ENCODE measurements at places on chromosomes 6 and 20.

GRCh38 chr6:70849348-70850069 is 107.4 kb downstream of the B3GAT2 start:
- no peak for DNase-seq

DNA sequence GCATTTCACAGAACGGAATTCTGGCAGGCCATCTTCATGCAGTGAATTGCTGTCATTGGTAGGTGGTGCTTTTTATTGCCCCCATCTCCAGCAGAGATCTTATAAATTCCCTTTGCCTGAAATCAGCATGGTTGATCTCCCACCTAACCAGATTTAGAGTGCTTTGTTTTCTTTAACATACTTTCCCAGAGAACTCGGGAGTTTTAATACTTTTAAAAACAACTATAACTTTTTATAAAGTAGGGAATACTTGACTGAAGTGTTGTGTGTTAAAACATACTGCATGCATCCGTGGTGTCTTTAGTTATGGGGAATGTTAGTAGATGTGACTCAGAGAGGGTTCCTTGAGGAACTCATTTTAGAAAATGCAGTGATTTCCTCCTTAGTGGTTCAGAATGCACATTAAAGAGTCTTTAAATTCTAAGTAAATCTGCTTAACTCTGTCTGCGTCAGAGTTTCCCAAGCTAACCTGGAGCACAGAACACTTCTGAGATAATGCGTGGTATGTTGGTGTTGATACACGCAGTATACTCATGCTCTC is 54.9 kb downstream of the AKAP12 start:
- no peak for DNase-seq

DNA sequence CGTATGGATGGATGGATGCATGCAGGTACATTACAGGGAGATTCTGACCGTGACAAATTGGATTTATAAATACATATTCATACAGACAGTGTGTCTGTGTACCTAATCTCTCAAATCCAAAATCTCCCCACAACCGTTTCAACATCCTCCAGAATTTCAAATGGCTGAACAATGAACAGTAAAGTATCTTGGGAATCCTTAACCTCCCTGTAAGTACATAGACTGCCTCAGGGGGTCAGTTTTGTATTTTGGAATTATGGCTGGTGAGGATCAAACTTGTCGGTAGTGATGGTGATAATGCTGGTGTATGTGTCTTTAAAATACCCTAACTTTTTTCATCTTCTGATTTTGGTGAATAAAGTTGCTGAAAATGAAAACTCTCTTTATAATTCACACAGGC is 246.2 kb downstream of the FOXC1 start:
- DNase-seq, result no peak

GRCh38 chr6:1313767-1314503 is 2.0 kb downstream of the FOXQ1 start:
- no peak for DNase-seq

DNA sequence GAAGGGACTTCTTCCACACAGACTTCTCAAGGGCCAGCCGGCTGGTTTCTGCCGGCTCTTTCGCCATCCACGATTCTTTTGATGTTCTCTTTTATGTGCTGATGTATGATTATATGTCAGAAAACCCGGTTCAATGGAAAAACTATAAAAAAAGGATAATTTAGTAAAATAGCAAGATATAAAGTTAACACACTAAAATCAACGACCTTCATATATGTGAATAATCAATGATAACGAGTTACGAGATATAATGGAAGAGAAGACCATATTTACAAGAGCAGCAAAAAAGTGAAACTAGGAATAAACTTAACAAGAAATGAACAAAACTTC is 540 bp upstream of the ZSCAN12 start:
- no peak for DNase-seq

DNA sequence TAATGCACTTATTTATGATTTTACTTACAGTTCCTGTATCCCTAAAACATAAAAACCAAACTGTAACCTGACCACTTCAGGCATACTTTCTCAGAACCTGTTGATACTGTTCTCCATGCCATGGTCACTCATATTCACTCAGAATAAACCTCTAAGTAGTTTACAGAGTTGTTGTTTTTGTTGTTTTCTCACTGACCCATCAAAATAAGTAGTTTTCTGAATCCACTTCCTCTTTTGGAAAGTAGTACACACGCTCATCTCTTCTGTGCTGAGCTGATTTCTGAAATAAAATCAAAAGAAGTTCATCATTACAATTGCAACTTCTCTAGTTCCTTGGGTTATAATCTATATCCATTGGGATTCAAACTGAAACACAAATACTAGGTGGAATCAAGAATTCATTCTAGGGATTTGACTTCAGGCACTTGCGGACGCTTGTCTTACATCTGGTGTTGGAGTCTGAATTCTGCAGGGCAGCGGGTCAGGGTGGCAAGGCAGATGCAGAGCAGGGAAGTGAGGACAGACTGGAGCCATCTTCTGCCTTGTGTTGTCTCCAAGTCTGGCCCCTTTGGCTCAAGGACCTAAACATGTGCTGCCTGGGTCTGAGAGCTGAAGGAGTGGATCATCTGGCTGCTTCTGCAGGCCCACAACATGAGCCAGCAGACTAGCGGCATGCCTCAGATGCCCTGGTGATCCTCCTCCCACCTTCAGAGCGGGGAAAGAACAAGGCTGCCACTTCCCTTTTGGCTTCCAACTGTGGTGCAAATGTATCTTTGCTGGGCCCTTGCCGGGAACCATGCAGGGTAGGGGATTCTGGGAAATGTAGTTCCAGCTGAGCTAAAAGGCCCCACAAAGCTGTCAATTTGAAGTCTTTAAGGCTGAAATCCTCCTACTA is 167.9 kb upstream of the MYLIP start:
- DNase-seq, result no peak

DNA sequence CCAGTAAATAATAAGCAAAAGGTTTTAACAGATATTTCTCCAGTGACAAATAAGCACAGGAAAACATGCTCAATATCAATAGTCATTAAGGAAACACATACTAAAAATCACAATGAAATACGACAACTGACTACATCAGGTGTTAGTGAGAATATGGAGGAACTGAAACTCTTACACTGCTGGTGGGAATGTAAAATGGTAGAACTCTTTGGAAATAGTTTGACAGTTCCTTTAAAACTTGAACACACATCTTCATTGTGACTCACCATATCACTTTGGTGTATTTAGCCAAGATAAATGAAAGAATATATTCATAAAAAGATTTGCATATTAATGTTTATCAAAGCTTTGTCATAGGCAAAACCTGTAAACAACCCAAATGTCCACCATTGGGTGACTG is 11.3 kb upstream of the MAP3K5 start:
- no peak for DNase-seq

GRCh38 chr20:47464380-47465101 is 37.1 kb upstream of the NCOA3 start:
- no peak for DNase-seq

DNA sequence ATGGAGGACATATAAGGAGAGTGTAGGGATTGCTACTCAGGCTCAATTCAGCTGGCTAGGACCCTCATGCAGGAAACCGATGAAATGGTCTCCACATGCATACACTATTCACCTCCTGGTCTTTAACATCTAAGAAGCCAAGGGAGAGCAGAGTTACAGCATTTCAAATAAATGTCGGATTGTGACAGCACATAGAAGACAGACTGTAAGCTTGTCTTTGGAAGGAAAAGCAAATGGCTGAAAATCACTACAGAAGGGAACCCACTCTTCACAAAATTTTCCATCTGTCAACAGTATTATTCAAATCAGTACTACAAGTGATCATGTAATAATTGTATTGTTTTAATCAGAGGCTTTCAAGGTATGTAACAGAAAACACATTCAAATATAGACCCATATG is 72.9 kb downstream of the ATG5 start:
- no peak for DNase-seq

DNA sequence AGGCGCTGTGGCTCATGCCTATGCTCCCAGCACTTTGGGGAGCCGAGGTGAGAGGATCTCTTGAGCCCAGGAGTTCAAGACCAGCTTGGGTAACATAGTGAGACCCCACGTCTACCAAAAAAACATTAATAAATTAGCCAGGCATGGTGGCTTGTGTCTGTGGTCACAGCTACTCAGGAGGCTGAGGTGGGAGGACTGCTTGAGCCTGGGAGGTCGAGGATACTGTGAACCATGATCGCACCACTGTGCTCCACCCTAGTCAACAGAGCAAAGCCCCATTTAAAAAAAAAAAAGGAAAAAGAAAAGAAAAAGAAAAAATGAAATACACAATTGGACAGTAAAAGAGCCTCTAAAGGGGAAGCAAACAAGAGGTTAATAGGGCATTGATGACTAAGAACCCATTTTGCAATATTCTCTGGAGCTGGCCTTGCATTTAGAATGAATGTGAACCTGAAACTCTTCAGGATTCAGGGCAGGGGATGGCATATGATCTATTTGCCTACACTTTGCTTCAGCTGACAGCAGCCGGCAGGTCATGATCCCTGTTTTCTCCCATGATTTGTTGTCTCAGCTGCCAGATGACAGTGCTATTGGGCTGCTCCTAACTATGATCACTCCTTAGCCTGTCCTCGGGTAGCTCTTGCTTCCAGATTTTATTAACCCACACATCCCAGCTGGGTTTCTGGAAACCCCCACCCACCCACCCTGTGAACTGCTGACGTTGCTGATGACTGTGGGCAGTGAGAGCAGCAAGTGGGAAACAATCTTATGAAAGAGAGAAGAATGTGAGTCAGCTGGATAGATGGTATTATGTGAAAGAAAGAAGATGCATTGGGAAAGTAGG is 83.8 kb upstream of the ELOVL5 start:
- DNase-seq, result no peak

DNA sequence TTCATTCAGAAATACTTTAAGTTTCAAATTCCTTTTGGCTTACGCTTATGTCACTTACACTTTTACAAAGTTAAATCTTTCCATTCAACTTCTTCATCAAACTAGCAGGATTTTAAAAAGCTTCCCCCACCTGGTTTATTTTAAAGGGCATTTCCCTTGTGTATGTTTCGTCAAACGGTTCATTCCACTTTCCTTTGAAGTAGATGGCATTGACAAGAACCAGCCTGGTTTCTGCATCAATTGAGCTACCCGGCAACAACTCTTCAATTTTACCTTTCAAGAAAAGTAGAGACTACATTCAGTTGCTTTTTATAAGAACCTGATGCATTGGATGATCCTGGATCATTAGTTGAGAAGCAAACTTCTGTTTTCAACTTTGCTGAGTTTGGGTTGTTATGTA is 9.8 kb downstream of the SERPINB9 start:
- DNase-seq, result no peak

DNA sequence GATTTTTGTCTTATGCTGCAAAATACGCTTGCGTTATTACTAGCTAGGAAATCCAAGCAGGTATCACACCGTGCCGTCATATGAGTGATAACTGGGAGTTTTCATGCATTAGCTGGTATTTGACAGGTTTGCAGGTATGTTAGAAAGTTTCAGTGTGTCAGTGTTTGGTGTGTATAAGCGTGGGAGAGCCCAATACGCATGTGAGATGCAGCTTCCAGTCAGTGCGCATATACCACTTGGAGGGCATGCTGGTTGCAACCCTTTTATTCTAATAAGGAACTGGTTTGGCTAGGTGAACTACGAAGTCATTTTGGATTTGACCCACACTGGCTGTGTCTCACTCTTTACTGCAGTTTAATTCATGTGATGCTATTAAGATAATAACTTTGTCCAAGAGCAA is 35.1 kb downstream of the JARID2 start:
- no peak for DNase-seq

GRCh38 chr6:84314377-84314898 is 87.0 kb upstream of the CEP162 start:
- no peak for DNase-seq

GRCh38 chr6:16244869-16245451 is 6.6 kb downstream of the GMPR start:
- no peak for DNase-seq

DNA sequence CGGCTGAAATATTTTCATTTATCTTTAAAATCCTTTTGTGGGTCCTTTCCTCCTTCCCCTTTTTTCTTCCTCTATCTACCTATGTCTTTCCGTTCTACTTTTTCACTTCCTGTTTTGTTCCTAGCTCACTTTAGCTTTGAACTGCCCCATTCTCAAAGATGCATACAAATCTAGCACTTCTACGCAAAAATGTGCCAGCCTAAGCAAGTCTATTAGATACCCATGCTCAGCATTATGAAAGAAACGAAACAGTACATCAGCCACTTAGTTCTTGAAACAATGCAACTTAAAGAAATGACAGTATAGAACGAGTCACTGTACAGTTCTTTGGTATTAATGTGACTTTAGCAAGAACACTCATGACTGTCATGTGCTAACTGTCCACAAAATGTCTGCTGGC is 47.3 kb upstream of the MARCKS start:
- DNase-seq, result no peak

DNA sequence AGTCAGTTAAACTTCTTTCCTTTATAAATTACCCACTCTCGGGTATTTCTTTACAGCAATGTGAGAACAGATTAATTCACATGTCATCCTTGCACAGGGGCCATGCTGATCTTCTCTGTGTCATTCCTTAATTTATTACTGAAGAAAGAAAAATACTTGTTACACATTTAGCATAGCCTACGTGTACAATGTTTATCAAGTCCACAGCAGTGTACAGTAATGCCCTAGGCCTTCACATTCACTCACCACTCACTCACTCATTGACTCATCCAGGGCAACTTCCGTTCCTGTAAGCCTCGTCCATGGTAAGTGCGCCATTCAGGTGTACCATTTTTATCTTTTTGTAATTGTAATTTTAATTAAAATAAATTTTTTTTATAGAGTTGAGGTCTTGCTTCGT is 73.6 kb downstream of the RSPH3 start:
- no peak for DNase-seq

DNA sequence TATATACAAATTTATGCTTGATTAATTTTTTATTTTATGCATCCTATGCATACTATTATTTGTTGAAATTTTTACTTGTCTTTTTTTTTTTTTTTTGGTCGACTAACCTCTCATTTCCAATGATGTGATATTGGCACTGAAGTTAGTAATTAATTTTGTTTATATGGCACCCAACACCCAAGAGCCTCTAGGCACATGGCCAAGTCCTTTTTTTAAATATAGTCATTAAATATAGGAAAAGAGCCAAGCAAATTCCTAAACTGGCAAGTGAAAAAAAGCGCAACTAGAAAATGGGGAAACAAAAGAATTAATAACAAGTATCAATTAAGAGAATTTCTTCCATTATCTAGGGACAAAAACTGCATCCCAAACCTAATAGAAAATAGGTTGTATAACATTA is 85.5 kb upstream of the HS3ST5 start:
- DNase-seq, result no peak

- no peak for DNase-seq
Observed at GRCh38 chr20:33697129-33697528, 10.9 kb upstream of the E2F1 start.

DNA sequence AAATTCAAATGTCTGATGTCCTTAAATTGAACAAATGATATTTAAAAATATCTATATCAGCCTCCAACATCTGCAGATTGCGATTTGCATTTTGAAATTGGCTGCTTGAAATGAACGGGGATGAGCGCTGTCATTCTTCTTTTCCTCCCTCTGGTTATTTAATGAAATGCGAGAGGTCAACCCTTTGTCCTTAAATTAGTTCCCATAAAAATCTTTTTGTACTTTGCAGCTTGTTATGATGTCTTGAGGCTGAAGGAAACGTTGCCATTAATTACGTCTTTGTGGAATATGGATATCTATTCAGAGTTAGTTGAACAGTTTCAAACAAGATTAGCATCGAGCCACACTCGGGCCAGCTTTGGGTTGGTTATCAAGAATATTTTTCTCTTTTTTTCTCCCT is 140.0 kb downstream of the LINC00237 start:
- no peak for DNase-seq

GRCh38 chr20:36540551-36541211 is 638 bp upstream of the MYL9 start:
- DNase-seq, result no peak

GRCh38 chr6:49479308-49479970 is 16.3 kb downstream of the CENPQ start:
- DNase-seq, result no peak

- no peak for DNase-seq
Observed at GRCh38 chr6:158769771-158770432, 49.3 kb downstream of the EZR start.

All from activated naive CD4-positive, alpha-beta T cell (primary cell).